ENCODE measurements at places on chromosomes 12 and 14.
A peak's percentile ranks its signal among the peaks of the same experiment; 100 is the strongest.

- H3K4me1 ChIP-seq = no peaks in the 10 kb centered on the region
- no peak overlapping the region for H3K4me3 ChIP-seq
- DNase-seq = no peak
- no peaks in the 10 kb centered on the region for H3K36me3 ChIP-seq
Observed at GRCh38 chr14:66008631-66009030, 477.5 kb upstream of the CCDC196 start.

DNA sequence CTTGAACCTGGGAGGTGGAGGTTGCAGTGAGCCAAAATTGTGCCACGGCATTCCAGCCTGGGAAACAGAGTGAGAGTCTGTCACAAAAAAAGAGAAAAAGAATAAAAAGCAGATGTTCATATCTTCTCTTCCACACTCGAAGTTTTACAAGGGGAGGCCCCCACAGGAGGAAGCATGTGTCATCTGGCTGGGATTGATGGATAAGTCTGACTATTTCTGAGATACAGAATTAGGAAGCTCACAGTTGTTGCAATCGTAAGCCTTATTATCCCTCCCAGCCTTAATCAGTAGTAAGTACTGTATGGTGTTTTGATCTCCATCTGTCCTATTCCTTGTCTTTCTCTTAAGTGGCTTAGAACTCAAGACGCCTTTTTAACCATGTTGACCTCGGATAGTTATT, 31.9 kb upstream of the RASSF8 start:
- peaks cover 4% of the 10 kb centered on the region for H3K4me1 ChIP-seq
- H3K4me3 ChIP-seq = no peak overlapping the region
- H3K36me3 ChIP-seq = no peaks in the 10 kb centered on the region

DNA sequence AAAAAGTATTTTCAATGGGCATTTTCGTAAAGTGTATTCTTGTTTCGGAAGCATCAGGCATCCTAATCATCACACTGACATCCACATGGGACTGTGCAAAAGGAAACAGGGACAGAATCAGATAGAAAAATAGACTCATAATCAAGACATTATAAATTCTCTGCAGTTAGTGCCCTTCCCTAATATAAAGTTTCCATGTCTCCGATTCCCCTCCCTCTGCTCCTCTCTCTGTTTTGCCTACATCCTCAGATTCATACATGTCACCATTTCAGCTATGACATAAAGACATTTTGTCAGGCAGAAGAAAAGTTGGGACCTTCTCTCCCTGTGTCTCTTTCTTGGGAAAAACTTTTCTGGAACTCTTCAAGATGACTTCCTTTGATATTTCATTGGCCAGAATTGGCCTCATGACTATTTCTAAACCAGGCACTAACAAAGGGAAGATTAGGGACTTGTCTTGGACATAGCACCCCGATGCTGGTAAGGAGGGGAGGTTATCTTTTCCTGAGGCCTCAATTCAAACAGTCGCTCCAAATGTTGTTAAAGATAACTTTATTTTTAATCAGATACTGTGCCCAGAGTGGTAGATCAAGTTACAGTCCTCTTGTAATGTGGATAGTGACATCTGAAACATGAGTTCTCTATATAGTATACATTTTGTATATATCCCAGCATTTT, 212.1 kb upstream of the BTG1 start:
- H3K27ac ChIP-seq = no peak overlapping the region
- H3K4me1 ChIP-seq = no peaks in the 10 kb centered on the region
- DNase-seq = no peak
- no peaks in the 10 kb centered on the region for H3K27me3 ChIP-seq
- H3K4me3 ChIP-seq = no peak overlapping the region
- no peaks in the 10 kb centered on the region for H3K36me3 ChIP-seq

DNA sequence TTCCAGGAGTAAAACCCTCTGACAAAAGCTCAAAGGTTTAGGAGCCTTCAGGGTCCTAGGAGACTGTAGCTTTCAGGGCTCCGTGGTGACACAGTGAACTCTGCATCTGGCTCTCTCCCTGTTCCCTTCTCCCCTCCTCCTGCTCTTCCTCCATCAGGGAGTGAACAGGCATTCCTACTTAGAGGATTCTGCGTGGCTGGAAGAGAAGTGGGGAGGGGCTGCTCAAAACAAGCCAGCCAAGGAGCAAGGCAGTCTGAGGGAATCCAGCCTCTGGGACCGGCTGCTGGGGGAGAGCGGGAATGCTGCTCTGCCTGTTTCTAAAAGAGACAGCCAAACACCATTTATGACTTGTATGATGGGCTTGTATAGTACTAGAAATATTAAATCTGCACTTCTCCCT, 49.5 kb downstream of the RBMS2 start:
- H3K4me1 ChIP-seq = peaks cover 21% of the 10 kb centered on the region
- H3K27ac ChIP-seq = peak overlapping the region; percentile 68
- DNase-seq = no peak
- peaks cover 91% of the 10 kb centered on the region for H3K36me3 ChIP-seq
- H3K27me3 ChIP-seq = no peaks in the 10 kb centered on the region

DNA sequence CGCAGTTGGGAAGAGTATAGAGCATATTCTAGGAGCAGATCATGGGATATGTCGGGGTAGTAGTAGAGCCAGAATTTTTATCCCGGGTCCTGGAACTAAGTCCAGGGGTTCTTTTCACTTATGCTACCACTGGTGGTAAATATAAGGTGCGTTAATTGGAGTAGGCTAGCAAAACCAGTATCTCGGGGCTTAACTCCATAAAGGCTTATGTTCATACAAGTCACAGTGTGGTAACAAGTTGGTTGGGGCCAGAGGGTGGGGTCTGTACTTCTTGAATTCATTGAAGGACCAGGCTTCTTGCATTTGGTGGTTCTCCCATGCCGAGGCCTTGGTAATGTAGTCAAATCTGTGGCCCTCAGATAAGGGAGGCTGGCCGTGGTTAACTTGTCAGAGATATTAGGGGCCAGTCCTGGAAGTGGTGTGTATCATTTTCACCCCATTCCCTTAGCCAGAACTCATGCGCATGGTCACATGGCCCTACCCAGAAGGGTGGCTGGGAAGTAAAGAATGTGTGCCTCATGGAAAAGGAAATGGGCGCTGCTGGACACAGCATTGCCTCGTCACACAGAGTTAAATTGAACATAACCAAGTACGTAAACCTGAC, 1.5 kb upstream of the ZNF641 start:
- DNase-seq = no peak
- no peak overlapping the region for H3K4me3 ChIP-seq
- peaks cover 4% of the 10 kb centered on the region for H3K4me1 ChIP-seq
- peaks cover 7% of the 10 kb centered on the region for H3K36me3 ChIP-seq

- H3K36me3 ChIP-seq = no peaks in the 10 kb centered on the region
- no peaks in the 10 kb centered on the region for H3K4me1 ChIP-seq
- DNase-seq = no peak
- no peak overlapping the region for H3K4me3 ChIP-seq
Observed at GRCh38 chr14:75409316-75410205, 18.3 kb upstream of the JDP2 start.

DNA sequence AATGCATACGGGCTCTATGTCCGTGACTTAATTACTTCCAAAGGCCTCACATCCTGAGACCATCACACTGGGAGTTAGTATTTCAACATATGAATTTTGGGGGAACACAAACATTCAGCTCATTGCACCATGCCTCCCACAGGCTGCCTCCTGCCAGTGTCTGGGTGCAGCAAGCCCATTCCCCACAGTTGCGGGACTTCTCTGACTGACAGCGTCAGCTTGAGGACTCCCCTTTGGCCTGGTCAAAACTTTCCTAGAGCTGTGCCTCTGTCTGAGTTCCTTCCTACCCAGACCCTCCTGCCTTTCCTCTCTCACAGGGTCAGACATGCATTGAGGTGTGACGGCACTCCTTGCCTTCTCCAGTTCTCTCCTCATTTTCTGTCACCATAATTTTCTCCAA, 27.4 kb downstream of the PPP1R36 start:
- H3K27ac ChIP-seq = no peak overlapping the region
- H3K36me3 ChIP-seq = no peaks in the 10 kb centered on the region
- H3K4me3 ChIP-seq = no peak overlapping the region
- no peaks in the 10 kb centered on the region for H3K27me3 ChIP-seq
- no peak for DNase-seq

GRCh38 chr12:92294676-92295440, 149.2 kb upstream of the BTG1 start:
- H3K27me3 ChIP-seq = no peaks in the 10 kb centered on the region
- no peaks in the 10 kb centered on the region for H3K36me3 ChIP-seq

- H3K27ac ChIP-seq = no peak overlapping the region
- H3K4me3 ChIP-seq = no peak overlapping the region
- no peak for DNase-seq
- H3K36me3 ChIP-seq = no peaks in the 10 kb centered on the region
- H3K4me1 ChIP-seq = no peaks in the 10 kb centered on the region
Observed at GRCh38 chr12:107134558-107134957, 41.2 kb upstream of the CRY1 start.

DNA sequence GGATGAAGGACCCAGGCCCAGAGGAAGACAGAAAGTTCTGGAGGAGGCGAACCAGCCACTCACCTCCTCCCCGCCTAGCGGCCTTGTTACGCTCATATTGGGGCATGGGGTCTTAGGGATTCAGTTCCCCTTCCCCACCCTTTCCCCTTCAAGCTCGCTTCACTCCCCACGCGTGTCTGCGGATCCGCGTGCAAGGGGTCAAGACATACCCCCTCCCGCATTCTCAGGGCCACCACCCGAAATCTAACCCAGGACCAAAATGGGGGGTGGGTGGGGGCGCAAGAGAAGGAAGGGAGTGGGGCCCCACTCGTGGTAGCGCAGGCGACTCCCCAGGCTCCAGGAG, 584 bp upstream of the RFX4 start:
- peaks cover 96% of the 10 kb centered on the region for H3K27me3 ChIP-seq
- H3K36me3 ChIP-seq = no peaks in the 10 kb centered on the region
- no peak for DNase-seq
- H3K4me3 ChIP-seq = no peak overlapping the region
- no peaks in the 10 kb centered on the region for H3K4me1 ChIP-seq

GRCh38 chr12:93994721-93995120, 153.7 kb upstream of the PLXNC1 start:
- DNase-seq = no peak
- no peaks in the 10 kb centered on the region for H3K27me3 ChIP-seq
- no peaks in the 10 kb centered on the region for H3K36me3 ChIP-seq
- H3K4me1 ChIP-seq = no peaks in the 10 kb centered on the region

DNA sequence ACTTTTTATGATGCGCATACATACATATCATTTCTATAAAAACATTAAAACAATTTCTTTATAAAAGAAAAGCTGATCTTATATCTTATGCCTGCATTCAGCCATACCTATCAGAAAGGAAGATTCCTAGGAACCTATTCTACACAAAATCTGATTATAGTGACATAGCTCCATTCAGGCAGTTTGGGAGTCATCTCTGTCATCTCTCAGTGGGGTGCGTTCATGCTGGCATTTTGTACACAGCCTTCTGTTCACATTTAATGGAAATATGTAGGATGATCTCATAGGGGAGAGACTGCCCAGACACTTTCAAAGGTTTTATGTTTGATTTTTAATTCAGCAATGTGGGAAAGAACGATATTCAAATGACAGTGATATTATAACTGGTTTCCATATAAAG, 52.9 kb downstream of the ATL1 start:
- H3K4me1 ChIP-seq = no peaks in the 10 kb centered on the region
- DNase-seq = no peak
- H3K27me3 ChIP-seq = no peaks in the 10 kb centered on the region
- H3K36me3 ChIP-seq = no peaks in the 10 kb centered on the region

GRCh38 chr12:87246726-87247125, 782.5 kb downstream of the C12orf50 start:
- H3K27me3 ChIP-seq = peaks cover 2% of the 10 kb centered on the region
- no peak for DNase-seq
- no peaks in the 10 kb centered on the region for H3K4me1 ChIP-seq
- H3K36me3 ChIP-seq = no peaks in the 10 kb centered on the region

DNA sequence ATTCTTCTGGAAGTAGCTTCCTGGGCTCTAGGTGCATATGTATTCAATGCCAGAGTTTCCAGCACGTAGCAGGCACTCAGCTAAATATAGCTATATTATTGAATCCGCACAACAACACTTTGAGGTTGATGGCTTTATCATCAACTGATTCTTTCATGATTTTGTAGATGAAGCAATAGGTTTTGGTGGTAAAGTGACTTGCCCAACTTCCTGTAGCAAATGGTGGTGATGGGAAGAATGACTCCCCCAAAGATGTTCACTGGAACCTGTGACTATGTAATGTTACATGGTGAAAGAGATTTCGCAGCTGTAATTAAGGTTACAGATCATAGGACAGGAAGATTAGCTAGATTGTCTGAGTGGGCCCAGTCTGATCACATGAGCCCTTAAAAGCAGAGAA, 3.2 kb downstream of the TDRD9 start:
- H3K27ac ChIP-seq = no peak overlapping the region
- H3K4me1 ChIP-seq = peaks cover 21% of the 10 kb centered on the region
- H3K4me3 ChIP-seq = no peak overlapping the region
- no peaks in the 10 kb centered on the region for H3K27me3 ChIP-seq

- H3K27me3 ChIP-seq = no peaks in the 10 kb centered on the region
- no peak overlapping the region for H3K4me3 ChIP-seq
- H3K36me3 ChIP-seq = peaks cover 15% of the 10 kb centered on the region
- no peak overlapping the region for H3K27ac ChIP-seq
- H3K4me1 ChIP-seq = no peaks in the 10 kb centered on the region
Observed at GRCh38 chr12:52956987-52957386, 8.1 kb downstream of the KRT18 start.

GRCh38 chr12:105352940-105353635, 22.6 kb downstream of the C12orf75 start:
- H3K4me1 ChIP-seq = no peaks in the 10 kb centered on the region
- no peak overlapping the region for H3K4me3 ChIP-seq
- H3K36me3 ChIP-seq = 0 out of 2 replicates have a peak, but pooled peaks cover 8% of the 10 kb centered on the region
- no peaks in the 10 kb centered on the region for H3K27me3 ChIP-seq
- no peak overlapping the region for H3K27ac ChIP-seq

DNA sequence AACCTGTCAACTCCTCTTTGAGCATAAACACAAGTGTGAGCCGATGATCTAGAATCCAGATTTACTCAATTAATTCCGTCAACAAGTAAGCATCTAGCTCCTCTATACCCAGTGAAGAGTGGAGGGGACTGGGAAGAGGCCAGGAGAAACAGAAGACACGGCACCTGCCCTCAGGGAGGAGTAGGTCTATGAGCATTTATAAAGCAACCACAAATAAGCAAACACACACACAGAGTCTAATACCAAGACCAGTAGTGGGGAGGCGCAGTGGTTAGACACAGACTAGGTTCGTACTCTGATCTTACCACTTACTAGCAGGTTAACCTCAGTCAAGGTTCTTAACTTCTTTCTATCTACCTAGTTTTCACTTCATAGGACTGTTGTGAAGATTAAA, 5.9 kb upstream of the FOXN3 start:
- DNase-seq = no peak
- no peaks in the 10 kb centered on the region for H3K27me3 ChIP-seq
- no peak overlapping the region for H3K27ac ChIP-seq
- H3K4me1 ChIP-seq = peaks cover 16% of the 10 kb centered on the region
- no peak overlapping the region for H3K4me3 ChIP-seq

Data from RWPE2 (cell line).